ENCODE measurements at places on chromosomes 5 and 9.
A peak's percentile ranks its signal among the peaks of the same experiment; 100 is the strongest.

GRCh38 chr5:91006713-91007112, 376.4 kb downstream of the ARRDC3 start:
- DNase-seq = no peak

DNA sequence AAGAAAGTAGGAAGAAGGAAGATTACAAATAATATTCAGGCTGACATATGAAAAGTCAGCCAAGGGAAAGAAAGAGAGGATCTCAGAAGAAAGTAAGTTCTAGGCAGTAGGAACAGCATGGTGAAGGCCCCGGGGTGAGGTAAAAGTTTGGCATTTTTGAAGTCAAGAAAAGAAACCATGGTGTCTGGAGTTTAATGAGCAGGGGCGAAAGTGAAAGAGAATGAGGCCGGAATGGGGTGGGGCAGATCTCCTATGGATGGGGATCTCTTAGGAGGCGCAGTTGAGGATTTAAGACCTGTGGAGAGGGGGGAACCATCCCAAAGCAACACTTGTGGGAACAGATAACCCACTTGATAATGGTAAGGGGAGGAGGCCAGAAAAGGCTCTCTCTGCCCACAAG, 42.3 kb upstream of the SMAD5 start:
- no peak for DNase-seq

- DNase-seq = no peak
Measured at GRCh38 chr5:66788556-66788955, 192.4 kb downstream of the MAST4 start.

DNA sequence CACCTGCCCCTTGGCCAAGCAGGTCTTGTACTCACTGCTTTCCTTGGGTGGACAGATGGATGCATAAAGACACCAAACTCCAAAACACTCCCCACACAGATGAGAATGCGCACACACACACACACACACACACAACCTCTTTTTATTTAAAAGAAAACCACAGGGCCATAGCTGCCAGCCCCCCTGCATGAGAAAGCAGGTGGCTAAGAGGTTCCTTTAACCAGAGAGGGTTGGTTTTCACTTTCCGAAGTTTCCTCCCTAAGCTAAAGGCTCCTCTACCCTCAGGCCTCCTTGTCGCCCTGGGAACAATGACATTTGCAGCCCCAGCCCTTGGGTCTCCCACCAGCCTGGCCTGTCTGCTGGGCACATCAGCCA, 11.1 kb downstream of the NR5A1 start:
- DNase-seq = no peak

- no peak for DNase-seq
Measured at GRCh38 chr5:2094616-2094995, 211.9 kb upstream of the IRX4 start.

DNA sequence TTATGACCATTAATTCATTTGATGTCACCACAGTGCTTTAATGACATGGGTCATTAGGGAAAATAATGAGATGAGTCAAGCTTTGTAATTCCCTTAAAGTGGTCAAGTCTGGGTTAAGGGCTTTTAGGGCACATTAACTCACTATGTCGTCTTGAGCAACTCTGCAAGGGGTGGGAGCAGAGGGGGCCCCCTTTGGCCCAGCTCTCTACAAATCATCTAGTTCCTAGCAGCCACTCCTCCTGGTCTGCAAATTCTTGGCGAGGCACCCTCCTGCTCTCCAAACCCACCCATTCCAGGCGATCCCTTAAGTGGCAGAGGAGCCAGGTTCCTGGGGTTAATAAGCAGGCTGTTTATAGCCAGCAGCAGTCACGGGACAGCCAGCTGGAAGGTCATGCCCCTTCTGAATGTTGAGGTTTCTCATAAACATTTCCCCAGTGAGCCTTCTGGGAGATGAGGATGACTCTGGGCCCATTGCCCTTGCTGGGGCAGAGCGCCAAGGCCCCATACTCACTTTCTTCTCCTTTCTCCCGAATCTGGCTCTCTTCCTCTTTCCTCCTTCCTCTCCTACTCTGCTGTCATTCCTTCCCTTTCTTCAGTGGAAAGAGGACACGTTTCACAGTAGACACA, 14.3 kb upstream of the GPX3 start:
- peak; percentile 19 for DNase-seq

DNA sequence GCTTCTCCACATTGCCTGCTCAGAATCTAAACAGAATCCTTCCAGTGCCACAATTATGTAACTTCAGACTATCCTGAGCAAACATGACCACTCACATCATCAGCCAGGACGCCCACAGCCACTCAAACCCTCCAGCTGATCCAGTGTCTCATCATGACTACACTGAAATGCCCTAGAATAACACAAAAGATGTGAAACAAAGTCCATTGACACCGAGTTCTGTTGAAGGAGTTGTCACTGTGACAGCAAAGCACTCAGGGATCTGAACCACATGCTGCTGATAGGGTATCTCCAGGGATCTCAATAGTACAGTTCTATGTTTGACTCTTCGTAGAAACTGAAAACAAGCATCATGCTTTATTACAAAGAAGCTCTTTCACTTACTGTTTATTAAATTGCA, 150.2 kb downstream of the GABBR2 start:
- no peak for DNase-seq

- DNase-seq = no peak
Measured at GRCh38 chr5:53542926-53543325, 17.5 kb upstream of the NDUFS4 start.

Data from fibroblast of skin of abdomen (primary cell).